Activated T-cell treated with anti-CD3 and anti-CD28 coated beads for 48 hours (primary cell): ENCODE measurements at places on chromosomes 2 and 18.

DNA sequence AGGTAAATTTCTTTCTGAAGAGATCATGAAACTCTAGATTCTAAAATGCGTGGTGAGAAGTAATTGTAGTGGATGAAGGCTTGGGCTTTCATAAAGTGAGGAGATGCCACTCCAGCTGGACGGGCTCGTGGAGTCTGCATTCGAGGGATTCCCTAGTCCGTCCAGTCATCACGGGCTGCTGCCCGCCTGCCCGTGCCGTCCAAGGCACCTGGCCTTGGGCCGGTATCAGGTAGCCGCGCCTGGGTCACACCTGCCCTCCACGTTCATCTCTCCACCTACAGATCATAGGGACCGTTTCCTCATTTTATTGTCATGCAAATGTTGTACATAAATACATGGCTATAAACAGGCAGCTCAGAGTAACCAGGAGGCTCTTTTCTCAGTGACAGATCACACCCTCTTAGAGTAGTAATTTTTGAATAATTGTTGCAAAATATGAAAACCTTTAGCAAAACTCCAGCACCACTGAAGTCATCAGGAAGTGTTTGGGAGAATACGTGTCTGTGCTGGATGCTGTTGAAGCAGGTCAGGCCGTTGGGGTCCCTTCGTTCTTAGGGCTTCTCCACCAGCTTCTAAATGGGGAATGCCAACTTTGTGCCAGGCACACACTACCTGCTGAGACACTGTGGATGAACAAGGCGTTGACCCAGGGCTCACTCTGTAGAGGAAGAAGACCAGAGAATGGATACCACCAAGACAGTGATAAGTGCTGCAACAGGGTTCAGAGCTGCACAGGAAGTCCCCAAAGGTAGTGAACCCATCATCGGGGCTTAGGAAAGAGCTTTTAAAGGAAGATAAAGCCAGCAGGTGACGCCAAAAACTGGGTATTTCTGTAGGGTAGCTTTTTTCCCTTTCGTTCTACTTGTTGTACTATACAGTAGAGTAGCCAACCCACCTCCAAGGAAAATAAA, 112.5 kb downstream of the FAM210A start:
- no peak for DNase-seq

- no peak for DNase-seq
Measured at GRCh38 chr18:62345909-62346308, 20.8 kb downstream of the TNFRSF11A start.

GRCh38 chr2:30862054-30862651, 54.9 kb upstream of the CAPN13 start:
- peak; percentile 26 for DNase-seq

DNA sequence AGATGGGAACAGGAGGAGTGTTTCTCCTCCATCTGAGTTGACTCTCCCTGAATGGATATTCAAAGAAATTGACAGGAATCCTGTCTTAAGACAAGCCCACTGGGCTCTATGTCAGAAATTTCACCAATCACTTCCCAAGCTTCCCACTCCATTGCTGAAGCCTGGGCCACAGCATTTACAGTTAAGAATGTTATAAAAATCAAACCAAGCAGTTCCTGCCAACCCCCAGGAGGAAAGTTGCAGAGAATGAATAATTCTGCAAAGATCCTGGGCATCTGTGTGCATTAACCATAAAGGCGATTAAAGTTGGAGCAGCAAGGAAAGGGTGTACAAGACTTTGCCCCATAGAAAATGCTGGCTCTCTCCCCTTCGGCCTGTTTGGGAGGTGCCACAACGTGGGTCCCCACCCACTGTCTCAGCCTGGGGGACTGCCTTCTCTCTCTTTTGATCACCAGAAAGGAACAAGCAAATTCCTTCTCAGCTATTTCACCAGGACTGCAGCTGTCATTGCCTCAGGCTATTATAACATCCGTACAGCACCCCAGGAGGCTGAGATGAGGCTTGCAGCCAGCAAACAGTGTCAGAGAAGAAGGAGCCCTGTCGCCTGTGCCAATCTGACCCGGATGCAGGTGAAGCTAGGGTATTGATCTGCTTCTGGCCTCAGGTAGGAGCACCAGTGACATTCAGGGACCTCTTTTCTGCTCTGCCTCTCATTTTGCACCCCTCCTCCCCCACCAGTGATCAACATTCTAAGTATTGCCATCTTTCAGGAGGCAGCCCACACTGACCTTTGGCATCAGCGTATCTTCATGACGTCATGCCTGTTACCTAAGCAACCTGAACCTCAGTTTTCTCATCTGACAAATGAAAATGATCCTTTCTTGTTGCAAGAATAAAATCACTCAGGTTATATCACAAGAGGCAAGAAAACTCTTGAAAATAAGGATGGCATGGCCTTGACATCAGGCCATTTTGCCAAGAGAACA, 219.0 kb downstream of the SH3BP4 start:
- no peak for DNase-seq

DNA sequence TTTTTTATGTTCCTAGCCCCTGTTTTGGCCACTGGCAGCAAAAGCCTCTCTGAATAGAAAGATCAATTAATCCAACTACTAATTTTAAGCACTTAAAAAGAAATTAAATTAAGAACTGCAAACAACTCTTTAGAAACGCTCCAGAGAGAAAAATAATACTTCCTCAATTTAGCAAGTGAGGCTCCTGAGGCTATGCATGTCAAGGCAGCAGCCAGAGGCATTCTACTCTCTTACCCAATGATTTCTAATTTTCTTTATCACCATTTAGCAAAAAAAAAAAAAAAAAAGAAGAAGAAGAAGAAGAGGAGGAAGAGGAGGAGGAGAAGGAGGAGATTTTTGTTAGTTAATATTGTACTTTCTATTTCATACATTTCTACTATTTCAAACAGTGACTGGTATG, 68.5 kb downstream of the TMEM237 start:
- no peak for DNase-seq

DNA sequence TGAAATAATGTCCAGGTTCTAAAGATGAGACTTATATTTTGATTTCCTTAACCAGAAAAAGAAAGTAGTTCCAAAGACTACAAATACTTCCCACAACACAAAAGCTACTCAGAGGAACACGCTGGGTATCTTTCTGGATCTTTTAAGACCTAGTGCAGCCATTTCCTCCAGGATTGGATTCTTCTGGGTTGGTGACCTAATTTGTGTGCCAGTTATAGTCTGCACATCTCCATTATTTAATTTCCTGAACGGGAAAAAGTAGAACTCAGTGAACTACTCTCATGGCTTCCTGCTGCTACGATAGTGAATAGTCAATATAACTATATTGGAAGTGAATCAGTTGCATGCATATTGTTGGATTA, 1.5 kb downstream of the TMEM87B start:
- DNase-seq = no peak

DNA sequence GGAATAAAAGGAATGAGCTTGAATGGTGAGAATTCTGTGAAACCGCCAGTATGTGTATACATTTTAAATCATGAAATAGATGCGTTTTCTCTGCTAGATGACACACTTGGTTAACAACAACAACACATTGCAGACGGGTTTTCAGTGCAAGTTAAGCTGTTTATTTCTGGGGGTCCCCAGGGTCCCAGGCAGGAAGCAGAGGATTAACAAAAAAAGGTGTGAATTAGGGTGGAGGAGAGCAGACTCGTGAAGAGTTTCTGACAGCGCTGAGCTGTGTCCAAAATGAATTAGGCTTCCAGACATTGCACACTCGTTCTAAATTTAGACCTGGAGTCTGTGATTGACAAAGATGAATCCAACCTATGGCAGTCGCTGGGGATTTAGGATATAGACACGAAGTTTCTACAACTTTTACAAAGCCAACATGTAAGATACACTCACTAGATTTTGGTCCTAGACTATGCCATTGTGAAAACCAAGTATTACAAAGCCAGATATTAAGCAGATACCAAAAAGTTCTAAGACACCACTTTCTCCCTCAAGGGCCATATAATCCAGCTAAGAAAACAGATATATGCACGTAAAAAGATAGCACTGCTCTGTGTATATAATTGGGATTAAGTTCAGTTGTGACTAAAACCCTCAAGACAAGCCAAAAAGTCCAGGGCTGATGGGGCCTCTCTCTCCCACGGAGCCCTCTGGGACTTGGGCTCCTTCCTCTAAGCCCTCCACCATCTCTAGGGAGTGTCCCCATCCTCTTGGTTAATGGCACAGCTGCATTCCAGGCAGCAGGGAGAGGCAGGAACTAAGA, 120.2 kb downstream of the ACAA2 start:
- DNase-seq = no peak

GRCh38 chr2:30985493-30986230, 152.6 kb downstream of the GALNT14 start:
- no peak for DNase-seq

DNA sequence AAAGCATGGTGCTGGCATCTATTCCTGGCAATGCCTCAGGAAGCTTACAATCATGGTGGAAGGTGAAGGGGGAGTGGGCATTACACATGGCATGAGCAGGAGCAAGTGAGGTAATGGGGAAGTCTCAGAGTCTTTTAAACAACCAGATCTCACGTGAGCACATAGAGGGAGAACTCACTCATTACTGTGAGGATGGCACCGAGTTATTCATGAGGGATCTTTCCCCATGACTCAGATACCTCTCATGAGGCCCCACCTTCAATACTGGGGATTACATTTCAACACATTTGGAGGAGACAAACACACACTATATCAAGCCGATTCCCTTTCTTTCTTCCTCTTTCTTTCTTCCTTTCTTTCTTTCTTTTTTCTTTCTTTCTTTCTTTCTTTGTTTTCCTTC, 47.9 kb upstream of the FANCL start:
- DNase-seq = no peak

- no peak for DNase-seq
Measured at GRCh38 chr2:246489-247144, 17.2 kb downstream of the SH3YL1 start.

- no peak for DNase-seq
Measured at GRCh38 chr2:136005462-136006196, 20.2 kb upstream of the DARS1 start.

GRCh38 chr2:235552671-235553070, 58.8 kb downstream of the AGAP1 start:
- no peak for DNase-seq

DNA sequence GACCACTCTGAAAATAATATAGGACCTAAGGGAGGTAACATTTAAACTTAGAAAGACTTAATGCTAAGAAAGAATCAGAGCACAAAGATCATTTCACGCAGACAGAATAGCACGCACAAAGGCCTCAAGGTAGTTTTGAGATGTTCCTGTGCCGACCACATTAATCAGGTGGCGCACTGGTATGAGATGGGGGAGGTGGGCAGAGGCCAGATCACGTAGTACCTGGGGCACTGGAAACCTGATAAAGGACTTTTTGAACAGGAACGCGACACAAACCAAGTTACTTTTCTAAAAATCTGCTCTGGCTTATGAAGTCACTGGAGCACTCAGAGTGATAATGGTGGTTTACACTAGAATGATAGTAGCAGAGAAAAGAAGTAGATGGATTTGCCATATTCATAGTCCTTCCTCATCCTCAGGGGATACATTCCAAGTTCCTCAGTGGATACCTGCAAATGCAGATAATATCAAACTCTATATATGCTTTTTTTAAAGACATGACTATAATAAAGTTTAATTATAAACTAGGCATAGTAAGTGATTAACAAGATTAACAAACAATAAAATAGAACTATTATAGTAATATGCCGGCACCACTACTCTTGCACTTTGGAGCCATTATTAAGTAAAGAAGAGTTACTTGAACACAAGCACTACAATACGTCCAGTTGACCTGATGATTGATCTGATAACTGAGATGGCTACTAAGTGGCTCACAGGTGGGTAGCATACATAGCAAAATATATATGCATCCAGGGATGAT, 42.6 kb upstream of the CDCA7 start:
- DNase-seq = no peak

DNA sequence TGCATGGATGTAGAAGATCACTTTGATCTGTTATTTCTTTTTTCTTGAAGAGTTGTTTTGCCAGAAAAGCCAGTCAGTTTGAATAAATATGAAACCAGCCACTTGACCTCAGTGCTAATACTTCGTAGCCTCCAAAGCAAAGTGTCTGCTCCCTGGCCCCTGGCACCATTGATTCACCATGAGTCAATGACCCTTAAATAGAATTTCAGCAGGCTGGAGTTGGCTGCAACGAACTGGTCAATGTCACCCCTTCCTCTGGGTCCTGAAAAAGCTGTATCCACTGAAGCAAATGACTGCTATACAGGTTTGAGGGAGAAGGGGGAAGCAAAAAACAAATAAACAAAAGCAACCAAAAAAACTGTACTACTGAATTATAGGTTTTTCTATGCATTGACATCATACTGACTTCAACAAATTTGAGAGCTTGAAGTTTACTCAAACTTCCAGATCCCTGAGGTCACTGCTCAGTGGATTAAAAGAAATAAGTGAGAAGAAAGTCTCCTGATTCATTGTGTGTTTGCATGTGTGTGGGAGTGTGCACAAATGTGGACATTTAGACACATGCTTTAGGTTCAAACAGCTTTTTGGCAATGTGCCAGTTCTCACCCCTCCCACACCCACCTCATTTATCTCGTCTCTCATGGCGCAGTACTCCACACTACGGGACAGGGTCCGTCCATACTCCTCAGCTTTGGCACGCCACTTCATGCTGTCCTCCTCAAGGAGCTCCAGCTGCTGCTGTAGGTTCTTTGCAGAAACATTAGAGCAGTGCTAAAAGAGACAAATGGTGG, 58.1 kb upstream of the TTN start:
- DNase-seq = no peak

- no peak for DNase-seq
Measured at GRCh38 chr2:225512876-225513540, 113.5 kb downstream of the NYAP2 start.

GRCh38 chr18:12651651-12652050, 6.3 kb downstream of the SPIRE1 start:
- no peak for DNase-seq

DNA sequence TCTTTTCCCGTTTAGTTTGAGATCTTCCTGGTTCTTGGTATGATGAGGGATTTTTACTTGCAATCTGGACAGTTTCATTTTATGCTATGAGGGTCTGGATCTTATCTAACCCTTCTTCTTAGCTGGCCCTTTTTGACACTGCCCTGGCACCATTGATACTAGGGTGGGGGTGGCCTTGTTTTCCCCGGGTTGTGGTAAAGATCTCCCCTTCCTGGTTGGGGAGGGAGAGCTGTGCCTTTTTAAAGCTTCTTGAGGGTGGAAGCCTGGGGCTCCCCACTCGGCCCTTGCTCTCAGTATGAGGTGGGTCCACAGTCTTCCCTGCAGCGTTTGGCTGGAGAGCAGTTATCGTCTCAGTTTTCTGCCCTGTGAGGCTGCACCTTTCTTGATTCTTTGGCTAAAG, 66.1 kb downstream of the ASB1 start:
- DNase-seq = no peak

- no peak for DNase-seq
Measured at GRCh38 chr2:60000686-60001085, 552.8 kb downstream of the BCL11A start.
